ENCODE measurements at places on chromosomes 4 and X.

DNA sequence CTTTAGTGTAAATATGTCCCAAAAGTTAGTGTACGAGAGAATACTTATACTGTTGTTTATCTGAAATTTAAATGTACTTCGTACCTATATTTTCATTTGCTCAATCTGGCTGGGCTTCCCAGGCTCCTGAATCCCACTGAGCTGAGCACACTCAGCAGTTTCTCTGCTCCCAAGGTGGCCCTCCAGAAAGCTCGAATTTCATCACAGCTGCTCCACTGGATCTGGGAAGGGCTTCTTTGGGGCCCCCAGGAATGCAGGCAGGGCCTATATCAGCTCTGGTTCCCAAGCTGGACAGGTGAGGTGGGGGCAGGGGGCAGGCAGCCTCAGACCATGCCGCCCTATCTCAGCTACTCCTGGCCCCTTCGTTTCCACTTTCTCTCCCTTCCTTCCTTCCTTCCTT is 1.5 kb upstream of the FATE1 start:
- no peak for DNase-seq

- DNase-seq = no peak
Observed at GRCh38 chr4:106238820-106239420, 77.1 kb downstream of the TBCK start.

GRCh38 chrX:63855896-63856295 is 70.9 kb upstream of the ARHGEF9 start:
- DNase-seq = no peak

DNA sequence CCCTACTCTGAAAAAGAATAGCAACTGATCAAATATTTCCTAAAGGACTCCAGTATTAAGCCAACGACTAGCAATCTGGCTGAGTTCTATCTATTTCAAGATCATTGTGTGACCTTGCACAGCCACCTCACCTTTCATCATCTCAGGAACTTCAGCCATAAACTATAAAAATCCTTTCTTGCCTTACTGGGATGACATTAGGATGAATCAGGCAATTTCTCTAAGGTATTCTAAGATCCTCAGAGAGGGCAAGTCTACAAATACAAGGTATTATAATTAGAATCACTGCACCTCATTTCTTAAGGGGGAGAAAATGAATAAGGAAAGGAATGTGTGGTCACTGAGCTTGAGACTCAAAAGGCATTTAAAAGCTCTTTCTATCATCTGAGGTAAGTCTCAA is 152.6 kb downstream of the GRIA3 start:
- DNase-seq = no peak

DNA sequence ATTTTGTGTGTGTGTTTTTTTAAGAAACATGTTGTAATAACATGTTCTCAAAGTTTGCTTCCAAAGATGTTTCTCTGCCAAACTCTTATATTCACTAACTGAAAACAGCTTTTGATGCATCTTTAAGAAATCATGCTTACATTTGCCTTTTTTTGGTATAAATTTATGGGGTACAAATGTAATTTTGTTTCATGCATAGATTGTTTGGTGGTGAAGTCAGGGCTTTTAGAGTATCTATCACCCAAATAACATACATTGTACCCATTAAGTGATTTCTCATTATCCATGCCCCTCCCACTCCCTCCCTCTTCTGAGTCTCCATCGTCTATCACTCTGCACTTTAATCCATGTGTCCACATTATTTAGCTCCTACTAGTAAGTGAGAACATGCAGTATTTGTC is 30.8 kb downstream of the SPINK2 start:
- no peak for DNase-seq

DNA sequence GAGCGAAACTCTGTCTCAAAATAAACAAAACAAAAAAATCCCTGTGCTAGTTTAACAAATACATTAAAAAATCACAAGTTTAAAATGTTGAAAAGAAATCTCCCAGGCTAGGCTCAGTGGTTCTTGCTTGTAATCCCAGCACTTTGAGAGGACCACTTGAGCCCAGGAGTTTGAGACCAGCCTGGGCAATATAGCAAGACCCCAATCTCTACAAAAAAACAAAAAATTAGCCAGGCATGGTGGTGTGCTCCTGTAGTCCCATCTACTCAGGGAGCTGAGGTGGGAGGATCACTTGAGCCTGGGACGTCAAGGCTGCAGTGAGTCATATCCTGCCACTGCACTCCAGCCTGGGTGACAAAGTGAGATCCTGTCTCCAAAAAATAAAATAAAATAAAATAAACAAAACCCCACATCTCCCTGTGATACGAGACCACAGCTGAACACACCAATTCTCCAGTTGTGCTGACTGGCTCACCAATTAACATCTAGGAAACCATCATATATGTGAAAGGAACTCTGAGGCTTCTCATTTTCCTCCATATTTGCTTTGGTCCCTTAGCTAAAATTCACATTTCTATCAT is 7.3 kb downstream of the RPS4X start:
- DNase-seq = no peak

DNA sequence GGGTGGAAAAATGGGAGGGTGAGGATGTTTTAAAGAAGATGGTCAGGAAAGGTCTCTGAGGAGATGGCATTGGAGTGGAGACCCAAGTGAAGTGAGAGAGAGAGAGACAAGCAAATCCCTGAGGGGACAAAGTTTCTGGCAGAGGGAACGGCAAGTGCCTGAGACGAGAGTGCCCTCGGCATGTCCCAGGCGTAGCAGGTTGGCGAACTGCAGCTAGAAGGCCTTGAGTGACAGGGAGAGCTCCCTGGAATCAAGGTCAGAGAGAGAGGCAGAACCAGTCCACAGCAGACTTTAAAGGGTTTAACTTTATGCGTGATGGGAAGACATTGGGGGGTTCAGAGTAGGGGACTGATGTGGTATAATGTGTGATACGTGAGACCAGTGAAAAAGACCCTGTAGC is 150.2 kb upstream of the HAND2 start:
- DNase-seq = no peak

DNA sequence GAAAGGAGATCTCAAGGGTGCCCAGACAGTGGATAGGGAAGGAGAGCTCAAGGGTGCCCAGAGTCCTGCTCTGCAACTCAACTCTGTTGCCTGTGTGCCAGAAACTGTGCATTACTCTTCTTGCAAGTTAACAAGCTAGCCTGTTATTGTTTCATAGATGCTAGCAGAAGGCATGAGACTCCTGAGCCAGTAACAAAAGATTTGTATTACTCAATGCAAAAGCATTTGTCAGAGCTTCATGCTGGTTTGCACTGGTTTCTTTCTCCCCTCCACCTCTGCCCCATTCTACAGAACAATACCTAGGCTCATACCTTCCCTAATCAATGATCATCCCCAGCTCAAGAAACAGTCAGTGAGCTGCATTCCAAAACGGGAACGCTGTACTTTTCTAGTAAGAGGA is 124.5 kb upstream of the NEIL3 start:
- no peak for DNase-seq

GRCh38 chr4:2177443-2178093 is 64.4 kb downstream of the HAUS3 start:
- no peak for DNase-seq

GRCh38 chr4:131595140-131595539 is 1554.0 kb upstream of the PCDH10 start:
- DNase-seq = no peak

- no peak for DNase-seq
Observed at GRCh38 chr4:117610706-117611308, 423.5 kb upstream of the NDST3 start.

DNA sequence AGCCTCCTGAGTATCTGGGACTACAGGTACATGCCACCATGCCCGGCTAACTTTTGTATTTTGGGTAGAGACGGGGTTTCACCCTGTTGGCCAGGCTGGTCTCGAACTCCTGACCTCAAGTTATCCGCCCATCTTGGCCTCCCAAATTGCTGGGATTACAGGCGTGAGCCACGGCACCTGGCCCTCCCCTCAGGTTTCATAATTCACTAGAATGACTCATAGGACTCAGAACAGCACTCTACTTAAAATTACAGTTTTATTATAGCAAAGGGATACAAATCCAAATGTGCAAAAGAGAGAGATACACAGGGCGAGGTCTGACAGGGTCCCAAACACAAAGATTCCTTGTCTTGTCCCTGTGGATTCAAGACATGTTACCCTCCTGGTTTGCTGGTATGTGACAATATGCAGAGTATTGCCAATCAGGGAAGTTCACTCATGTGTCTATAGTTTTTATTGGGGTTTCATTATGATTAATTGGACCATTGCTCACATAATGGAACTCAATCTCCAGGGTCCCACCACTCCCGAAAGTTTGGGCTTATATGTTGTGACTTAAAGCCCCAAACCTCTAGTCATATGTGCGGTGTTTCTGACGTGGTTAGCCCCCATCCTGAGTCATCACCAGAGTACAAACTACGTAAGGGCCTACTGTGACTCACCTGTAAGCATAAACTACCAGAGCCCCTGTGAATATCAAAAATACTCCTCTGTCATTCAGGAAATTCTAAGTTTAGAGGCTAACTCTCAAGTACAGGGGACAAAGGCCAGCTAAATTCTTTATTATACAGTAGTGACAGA is 5.2 kb downstream of the YIPF6 start:
- DNase-seq = no peak

GRCh38 chr4:139901531-139902320 is 236.1 kb downstream of the MGST2 start:
- no peak for DNase-seq

DNA sequence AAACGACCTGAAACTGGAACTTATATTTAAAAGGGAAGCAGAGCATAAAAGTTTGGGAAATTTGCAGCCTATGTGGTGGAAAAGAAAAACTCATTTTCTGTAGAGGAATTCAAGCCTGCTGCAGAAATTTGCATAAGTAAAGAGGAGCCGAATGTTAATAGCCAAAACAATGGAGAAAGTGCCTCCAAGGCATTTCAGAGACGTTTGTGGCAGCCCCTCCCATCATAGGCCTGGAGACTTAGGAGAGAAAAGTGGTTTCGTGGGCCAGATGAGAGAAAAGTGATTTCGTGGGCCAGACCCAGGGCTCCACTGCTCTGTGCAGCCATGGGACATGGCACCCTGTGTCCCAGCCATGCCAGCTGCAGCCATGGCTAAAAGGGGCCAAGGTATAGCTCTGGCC is 361.9 kb downstream of the PCDH19 start:
- no peak for DNase-seq

DNA sequence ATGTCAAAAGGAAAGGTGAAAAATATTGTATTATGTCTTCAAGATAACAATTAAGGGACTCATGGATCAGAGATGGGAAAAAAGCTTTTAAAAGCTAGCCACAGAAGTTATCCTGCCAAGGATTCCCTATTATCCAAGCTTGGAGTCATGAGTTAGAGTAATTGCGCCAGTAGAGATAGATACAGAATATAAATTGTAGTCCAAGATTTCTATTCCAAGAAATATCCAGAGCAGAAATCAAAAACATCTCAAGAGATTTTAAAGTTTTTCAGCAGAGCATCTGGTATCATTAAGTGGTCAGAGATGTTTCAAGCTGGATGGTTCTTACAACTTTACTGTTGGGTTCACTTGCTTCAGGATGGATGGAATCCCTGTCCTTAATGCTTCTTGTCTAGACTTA is 186.7 kb downstream of the PCDH18 start:
- no peak for DNase-seq

DNA sequence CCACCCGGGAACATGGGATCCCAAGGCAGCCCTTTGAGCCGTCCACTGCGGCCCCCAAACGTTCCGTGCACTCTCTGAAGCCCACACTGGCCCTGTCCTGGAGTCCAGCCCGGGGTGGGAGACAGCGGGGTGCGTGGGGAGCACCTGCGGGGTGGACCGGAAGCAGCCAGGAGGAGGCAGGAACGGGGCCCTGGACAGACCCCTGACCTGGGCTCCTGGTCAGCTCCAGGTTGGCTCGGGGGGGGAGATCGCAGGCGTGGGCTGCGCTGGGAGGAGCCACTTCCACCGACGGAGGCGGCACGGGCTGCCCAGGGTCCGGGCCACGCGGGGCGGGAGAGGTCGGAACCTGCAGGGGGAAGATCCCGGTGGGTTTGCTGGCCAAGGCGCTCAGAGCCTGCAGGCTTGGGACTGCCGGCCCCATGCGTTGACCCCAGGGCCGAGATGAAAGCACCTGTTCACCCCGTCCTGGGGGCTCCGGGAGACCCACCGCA is 5.7 kb upstream of the PLCXD1 start:
- DNase-seq = no peak
